ENCODE measurements at places on chromosomes 1 and 21.
A peak's percentile ranks its signal among the peaks of the same experiment; 100 is the strongest.

DNA sequence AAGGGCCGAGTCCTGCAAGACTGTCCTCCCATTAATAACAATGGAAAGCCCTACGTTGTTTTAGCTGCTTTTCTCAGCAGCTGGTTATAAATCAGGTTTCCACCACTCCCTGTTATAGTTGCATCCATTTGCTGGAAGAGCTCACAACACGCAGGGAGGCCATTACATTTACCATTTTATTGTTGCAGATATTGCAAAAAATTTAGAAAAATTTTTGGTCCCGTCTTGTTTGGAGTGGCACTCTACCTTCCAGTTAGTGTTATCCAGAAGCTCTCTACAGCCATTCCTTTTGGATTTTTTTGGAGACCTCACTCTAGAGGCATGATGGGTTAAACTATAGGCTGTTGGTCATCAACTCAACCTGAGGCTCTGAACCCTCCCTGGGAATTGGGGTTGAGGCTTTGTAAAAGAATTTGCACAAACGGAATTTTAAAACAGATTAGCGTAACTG is 1532.1 kb upstream of the TPTE start:
- no peak for DNase-seq

DNA sequence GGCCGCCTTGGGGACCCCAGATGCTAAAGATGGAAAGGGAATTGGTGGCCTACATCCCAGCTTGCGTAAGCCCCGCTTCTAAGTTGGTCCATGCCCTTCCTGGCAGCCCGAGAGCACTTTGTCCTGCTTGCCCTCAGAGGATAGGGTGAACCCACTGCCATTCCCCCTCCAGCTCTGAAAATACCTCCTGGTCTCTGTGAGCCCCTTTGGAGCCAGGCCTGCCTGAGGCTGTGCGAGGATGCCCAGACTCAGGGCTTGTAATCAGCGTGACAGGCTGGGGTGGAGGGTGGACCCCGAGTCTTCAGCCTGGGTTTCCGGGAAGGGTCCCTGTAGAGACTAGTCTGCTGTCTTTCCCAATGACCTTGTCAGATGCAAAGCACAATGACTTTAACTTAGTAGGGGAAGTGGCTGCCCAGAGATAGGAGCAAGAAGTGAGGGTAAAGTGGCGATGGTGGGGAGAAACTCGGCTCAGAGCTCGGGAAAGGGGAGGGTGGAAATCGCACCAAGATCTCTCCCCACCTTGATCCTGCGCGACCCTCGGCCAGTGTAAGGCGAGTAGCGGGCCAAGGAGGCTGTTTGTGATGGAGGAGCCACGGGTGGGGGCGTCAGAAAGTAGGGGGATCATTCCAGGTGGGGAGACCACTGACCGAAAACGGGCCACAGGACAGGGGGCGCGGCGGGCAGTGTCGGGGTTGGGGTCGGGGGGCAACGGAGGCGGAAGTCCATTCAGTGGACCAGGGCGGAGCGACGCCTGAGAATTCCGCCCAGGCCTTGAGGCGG is 2.7 kb upstream of the HES3 start:
- no peak for DNase-seq

- no peak for DNase-seq
These were observed 407.8 kb upstream of the DAB1 start for GRCh38 chr1:57831624-57832023.

DNA sequence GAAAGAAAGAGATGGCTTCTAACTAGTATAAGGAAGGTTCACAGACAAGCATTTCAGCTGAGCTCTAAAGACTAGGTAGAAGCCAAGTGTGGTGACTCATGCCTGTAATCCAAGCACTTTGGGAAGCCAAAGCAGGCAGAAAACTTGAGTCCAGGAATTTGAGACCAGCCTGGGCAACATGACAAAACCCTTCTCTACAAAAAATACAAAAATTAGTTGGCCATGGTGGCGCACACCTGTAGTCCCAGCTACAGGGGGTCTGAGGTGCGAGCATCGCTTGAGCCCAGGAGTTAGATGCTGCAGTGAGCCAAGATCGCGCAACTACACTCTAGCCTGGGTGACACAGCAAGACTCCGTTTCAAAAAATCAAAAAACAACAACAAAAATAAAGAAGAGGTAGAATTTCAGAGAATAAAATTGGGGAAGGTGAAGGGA is 27.8 kb downstream of the FBXO42 start:
- peak; percentile 41 for DNase-seq

GRCh38 chr1:29471487-29472313 is 235.4 kb downstream of the PTPRU start:
- DNase-seq: no peak
